ENCODE measurements at places on chromosomes 11 and 22. TPM values are rescaled to one million over a fixed set of nuclear protein-coding genes. Genes with fewer than 3 reads are reported as not detected.

DNA sequence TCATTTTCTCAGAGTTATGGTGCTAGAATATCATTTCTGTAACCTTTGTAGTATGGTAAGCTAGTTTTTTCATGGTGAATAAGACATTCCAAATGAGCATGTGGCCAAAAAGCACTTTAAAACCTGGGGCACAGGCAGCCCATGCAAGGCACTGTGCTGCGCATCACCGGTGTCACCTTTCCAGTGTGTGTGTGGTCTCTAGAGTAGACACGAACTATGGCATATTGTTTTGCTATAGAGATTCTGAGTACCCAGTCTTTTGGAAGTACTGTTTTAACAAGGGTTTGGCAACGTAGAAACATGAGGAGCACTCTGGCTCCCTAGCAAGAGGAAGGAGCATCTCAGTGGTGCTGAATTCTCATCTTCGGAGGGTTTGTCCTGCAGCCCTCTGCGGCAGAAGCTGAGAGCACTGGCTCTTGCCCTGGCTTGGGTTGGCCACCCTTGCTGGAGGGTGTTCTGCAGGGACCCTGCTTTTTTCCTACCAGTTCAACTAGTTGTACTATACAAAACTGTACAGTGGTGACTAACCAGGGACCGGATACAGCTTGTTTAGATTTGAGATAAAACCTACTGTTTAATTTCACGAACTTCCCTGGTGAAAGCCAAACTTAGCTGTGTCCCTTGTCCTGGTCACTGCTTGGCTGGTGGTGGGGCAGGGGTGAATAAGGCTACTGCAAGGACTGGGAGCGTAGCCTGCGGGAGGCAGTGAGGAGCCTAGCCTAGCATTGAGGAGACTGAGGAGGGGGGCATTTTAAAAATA, 135.7 kb downstream of the ATXN10 start:
- no peaks in the 10 kb centered on the region for H3K27me3 ChIP-seq
- H3K4me1 ChIP-seq = peaks cover 2% of the 10 kb centered on the region
- DNase-seq = no peak

KIF18A gene
- total RNA-seq = 0.39 TPM

GRCh38 chr11:67561971-67562619, 21.5 kb upstream of the GSTP1 start:
- no peak overlapping the region for H3K27ac ChIP-seq
- H3K36me3 ChIP-seq = no peaks in the 10 kb centered on the region
- no peak for DNase-seq
- no peak overlapping the region for H3K4me3 ChIP-seq
- no peaks in the 10 kb centered on the region for H3K4me1 ChIP-seq
- peaks cover 11% of the 10 kb centered on the region for H3K27me3 ChIP-seq

GRCh38 chr22:44913198-44913983, 96.4 kb downstream of the PHF21B start:
- no peak for DNase-seq
- H3K4me1 ChIP-seq = no peaks in the 10 kb centered on the region
- H3K36me3 ChIP-seq = no peaks in the 10 kb centered on the region
- no peak overlapping the region for H3K27ac ChIP-seq
- no peak overlapping the region for H3K4me3 ChIP-seq
- H3K27me3 ChIP-seq = peaks cover 12% of the 10 kb centered on the region

GGT5 gene
- total RNA-seq = not detected

DNA sequence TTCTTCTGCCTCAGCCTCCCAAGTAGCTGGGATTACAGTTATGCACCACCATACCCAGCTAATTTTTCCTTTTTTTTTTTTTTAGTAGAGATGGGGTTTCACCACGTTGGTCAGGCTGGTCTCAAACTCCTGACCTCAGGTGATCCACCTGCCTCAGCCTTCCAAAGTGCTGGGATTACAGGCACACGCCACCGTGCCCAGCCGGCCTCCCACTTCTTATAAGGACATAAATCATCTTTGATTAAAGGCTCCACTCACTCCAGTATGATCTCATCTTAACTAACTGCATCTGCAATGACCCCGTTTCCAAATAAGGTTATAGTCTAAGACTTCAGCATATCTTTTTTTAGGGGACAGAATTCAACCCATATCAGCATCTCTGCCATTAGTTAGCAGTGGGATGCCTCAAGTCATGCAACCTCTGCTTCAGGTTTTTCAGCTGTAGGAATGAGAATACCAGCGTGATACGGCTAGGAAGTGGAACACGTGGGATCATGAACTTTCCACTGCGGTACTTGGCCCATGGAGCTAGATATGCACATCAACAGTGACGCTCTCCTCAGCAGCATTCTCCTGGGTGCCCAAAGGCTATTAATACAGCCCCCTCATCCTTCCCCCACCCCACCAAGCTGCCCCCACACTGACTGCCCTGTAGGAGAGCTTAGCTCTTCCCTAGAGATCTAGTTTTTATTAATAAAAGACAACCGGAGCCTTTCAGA, 41.4 kb downstream of the MCHR1 start:
- peak overlapping the region; percentile 27 for H3K27ac ChIP-seq
- no peaks in the 10 kb centered on the region for H3K27me3 ChIP-seq
- H3K4me3 ChIP-seq = no peak overlapping the region

GRCh38 chr11:66996609-66997273, 21.6 kb downstream of the C11orf86 start:
- H3K4me3 ChIP-seq = no peak overlapping the region
- DNase-seq = no peak
- H3K27me3 ChIP-seq = peaks cover 10% of the 10 kb centered on the region

DNA sequence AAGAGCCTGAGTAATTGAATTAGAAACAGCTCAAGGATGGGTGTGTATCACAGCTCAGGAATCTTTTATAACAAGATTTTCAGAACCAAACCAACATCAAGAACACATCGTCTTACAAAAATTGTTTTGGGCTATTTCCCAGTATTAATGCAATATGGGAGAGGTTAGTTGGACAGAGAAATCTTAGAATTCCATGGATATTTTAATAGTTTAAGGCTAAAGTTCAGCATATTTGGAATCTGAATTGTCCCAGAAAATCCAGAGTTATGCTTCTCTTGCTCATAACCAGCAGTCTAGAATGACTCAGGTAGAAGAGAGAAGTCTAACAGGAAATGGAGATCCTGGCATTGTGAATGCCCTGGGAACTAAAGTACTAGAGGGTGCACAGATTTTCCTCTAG, 74.6 kb downstream of the ADM start:
- no peak overlapping the region for H3K27ac ChIP-seq
- no peak overlapping the region for H3K4me3 ChIP-seq
- H3K36me3 ChIP-seq = no peaks in the 10 kb centered on the region
- H3K27me3 ChIP-seq = peaks cover 8% of the 10 kb centered on the region
- H3K4me1 ChIP-seq = no peaks in the 10 kb centered on the region
- no peak for DNase-seq

DNA sequence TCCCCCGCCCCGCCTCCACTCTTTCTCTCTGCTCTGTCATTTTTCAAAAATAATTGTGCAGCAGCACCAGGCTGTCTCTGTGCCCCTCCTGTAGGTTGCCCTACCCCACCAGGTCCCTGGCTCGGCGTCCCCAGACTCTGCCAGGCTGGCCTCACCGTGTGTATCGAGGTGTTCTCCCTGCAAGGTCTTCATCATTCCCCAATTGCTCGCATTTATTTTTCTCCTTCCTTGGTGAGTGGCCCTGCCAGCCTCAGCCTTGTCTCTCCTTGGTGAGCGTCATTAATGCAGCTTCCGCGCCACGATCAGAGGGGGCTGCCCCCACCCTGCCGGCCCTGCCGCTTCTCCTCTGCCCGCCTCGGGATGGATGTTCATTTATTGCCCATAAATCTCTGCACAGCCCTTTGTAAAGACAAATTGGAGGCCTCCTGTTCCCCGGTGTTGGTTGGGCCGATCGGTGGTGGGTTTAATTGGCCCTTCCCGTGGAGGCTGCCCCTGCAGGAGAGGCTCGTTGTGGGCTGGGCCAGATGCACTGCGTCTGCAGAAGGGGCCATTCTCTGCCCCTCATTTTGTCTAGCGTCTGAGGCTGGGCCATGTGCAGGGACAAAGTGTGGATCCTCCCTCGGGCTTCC, 33.2 kb downstream of the RTN4R start:
- H3K27ac ChIP-seq = no peak overlapping the region
- H3K36me3 ChIP-seq = no peaks in the 10 kb centered on the region
- peaks cover 19% of the 10 kb centered on the region for H3K4me1 ChIP-seq
- H3K27me3 ChIP-seq = no peaks in the 10 kb centered on the region

EIF4G2 gene
- total RNA-seq = 638 TPM

GRCh38 chr22:44363013-44363979, 50.5 kb upstream of the SHISAL1 start:
- H3K4me3 ChIP-seq = no peak overlapping the region
- no peaks in the 10 kb centered on the region for H3K27me3 ChIP-seq
- no peaks in the 10 kb centered on the region for H3K36me3 ChIP-seq
- H3K4me1 ChIP-seq = no peaks in the 10 kb centered on the region

DNA sequence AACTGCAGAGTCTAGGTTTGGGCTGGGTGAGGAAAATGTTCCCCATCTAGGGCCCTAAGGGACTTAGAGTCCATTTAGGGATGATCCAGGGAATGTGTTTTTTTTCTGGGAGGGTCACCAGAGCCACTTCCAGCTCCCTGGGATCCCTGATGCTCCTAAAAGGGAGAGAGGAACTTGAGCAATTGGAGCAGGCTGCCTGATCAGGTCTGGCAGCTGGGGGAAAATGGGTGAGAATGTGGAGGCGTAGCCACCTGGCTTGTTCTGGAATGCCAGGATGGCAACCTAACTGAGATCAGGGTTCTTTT, 1.2 kb downstream of the PGAP2 start:
- peak overlapping the region; percentile 48 for H3K4me3 ChIP-seq
- H3K4me1 ChIP-seq = peaks cover 30% of the 10 kb centered on the region
- H3K27ac ChIP-seq = no peak overlapping the region
- H3K36me3 ChIP-seq = no peaks in the 10 kb centered on the region

DNA sequence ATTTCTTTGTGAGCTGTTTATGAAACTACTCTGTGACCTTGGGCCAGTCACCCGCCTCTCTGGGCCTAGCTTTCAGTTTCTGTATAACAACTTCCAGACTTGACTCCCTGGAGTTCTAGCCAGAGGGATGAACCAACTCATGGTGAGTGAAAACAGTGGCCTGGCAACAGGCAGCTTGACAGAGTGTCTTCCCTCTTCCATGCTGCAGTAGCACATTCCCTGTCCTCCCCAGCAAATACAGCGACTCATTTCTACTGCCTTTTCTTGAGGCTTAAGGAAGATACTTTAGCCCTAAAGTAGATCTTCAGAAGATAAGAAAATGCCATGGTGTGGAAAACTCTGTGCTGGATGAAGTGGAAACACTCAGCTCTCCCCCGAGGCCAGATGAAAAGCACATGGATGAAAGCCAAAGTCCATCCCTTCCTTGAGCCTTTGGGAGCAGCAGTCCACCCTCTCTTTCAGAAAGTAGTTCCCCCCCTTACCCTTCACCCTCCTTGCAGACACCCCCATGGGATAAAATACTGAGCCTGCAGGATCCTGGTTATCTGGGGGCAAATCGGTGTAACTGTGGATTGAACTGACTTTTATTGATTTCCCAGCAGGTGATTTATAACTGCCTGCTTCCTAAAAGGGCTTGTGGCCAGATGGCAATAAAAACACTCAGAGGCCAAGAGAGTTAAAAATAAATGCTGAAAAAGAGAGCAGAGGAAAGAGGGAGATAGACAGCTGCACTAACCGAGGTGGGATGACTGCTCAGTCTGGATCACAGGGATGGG, 24.1 kb downstream of the IRAG1 start:
- no peak overlapping the region for H3K27ac ChIP-seq
- H3K4me1 ChIP-seq = peaks cover 7% of the 10 kb centered on the region
- H3K36me3 ChIP-seq = no peaks in the 10 kb centered on the region
- no peak overlapping the region for H3K4me3 ChIP-seq
- no peak for DNase-seq

APOBEC3C gene
- 24.3 TPM for total RNA-seq

DNA sequence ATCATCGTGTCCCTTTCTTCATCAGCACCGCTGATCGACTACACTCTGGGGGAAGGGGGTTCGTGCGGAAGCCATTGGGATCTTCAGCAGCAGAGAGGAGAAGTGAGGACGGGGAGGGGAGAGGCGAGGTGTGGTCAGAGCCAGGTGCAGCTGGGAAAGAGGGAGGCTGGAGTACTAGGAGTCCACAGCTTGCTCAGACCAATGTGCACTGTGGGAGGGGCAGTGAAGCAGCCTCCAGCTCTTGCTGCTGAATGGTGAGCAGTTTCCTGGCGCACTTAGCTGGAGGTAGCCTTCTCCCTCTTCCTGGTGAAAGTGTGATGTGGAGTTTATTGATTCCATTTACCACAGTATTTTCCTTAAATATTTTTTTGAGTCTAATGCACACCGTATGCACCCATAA, 99.0 kb upstream of the NECTIN1 start:
- no peak overlapping the region for H3K27ac ChIP-seq
- no peak for DNase-seq
- peaks cover 5% of the 10 kb centered on the region for H3K36me3 ChIP-seq
- H3K27me3 ChIP-seq = peaks cover 64% of the 10 kb centered on the region
- no peak overlapping the region for H3K4me3 ChIP-seq
- H3K4me1 ChIP-seq = no peaks in the 10 kb centered on the region

DNA sequence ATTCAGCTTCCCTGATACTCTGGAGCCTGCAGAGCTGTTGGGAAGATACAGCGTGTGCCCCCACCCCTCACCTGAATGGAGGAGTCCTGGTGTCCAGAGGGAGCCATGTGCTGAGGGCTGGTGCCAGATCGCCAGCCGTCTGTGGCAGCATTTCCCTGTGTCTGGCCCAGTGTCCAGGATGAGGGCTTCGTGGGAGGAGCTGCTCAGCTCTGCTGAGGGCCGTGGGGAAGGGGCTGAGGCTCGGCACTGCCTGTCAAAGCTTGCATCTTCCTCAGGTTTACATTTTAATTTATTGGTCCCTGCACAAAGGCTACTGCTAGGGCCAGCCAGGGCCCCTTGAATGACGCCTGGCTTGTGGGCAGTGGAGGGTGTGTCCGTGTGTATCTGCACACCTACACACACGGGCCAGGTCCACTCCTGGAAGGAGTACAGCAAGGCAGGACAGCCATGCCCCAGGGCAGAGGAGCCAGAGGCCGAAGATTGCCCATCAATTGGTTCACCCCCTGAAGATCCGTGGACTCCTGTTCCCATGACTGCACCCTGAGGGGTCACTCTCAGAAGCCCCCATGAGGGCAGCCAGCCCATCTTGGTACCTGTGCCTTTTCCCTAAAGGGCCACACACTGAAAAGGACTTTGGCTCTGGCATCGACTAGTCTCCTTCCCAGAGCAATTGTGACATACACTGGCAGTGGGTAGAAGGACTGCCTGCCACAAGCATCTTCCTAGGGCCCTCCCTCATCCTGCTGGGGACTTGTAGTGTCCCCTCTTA, 107.7 kb upstream of the PARVA start:
- no peak overlapping the region for H3K27ac ChIP-seq
- H3K36me3 ChIP-seq = no peaks in the 10 kb centered on the region
- H3K4me1 ChIP-seq = no peaks in the 10 kb centered on the region
- no peak overlapping the region for H3K4me3 ChIP-seq

CD44 gene
- 703 TPM for total RNA-seq

GRCh38 chr22:49958366-49958921, 2.1 kb upstream of the PIM3 start:
- H3K27me3 ChIP-seq = no peaks in the 10 kb centered on the region
- H3K27ac ChIP-seq = peak overlapping the region; percentile 58
- H3K4me3 ChIP-seq = no peak overlapping the region

FAM111B gene
- 4.6 TPM for total RNA-seq

GRCh38 chr11:120635136-120635810, 123.7 kb downstream of the GRIK4 start:
- no peak overlapping the region for H3K4me3 ChIP-seq
- no peak overlapping the region for H3K27ac ChIP-seq
- H3K4me1 ChIP-seq = no peaks in the 10 kb centered on the region

- peak overlapping the region; percentile 85 for H3K27ac ChIP-seq
- H3K27me3 ChIP-seq = no peaks in the 10 kb centered on the region
- no peak for DNase-seq
- H3K36me3 ChIP-seq = no peaks in the 10 kb centered on the region
Measured at GRCh38 chr22:42925598-42925997, 68.5 kb upstream of the ARFGAP3 start.

Measured in naive thymus-derived CD8-positive, alpha-beta T cell (primary cell).